ENCODE measurements at places on chromosomes 5 and 9.

- no peak for DNase-seq
Measured at GRCh38 chr5:172343741-172344140, 60.2 kb upstream of the UBTD2 start.

- DNase-seq = no peak
Measured at GRCh38 chr9:85067792-85068191, 398.3 kb downstream of the NTRK2 start.

- DNase-seq = no peak
Measured at GRCh38 chr9:86511614-86512360, 157.6 kb upstream of the TUT7 start.

- DNase-seq = no peak
Measured at GRCh38 chr5:158553195-158553961, 546.3 kb downstream of the EBF1 start.

- no peak for DNase-seq
Measured at GRCh38 chr9:89983411-89983810, 378.6 kb downstream of the GADD45G start.
